ENCODE measurements at places on chromosomes 3 and 15. TPM values are rescaled to one million over a fixed set of nuclear protein-coding genes. Genes with fewer than 3 reads are reported as not detected.
A peak's percentile ranks its signal among the peaks of the same experiment; 100 is the strongest.

SPATA12 gene
- total RNA-seq, result not detected

OR5H14 gene
- total RNA-seq, result not detected

SLC9C1 gene
- not detected for total RNA-seq

NDUFAF3 gene
- 73.3 TPM for total RNA-seq

MCTP2 gene
- total RNA-seq, result 0.07 TPM

DNA sequence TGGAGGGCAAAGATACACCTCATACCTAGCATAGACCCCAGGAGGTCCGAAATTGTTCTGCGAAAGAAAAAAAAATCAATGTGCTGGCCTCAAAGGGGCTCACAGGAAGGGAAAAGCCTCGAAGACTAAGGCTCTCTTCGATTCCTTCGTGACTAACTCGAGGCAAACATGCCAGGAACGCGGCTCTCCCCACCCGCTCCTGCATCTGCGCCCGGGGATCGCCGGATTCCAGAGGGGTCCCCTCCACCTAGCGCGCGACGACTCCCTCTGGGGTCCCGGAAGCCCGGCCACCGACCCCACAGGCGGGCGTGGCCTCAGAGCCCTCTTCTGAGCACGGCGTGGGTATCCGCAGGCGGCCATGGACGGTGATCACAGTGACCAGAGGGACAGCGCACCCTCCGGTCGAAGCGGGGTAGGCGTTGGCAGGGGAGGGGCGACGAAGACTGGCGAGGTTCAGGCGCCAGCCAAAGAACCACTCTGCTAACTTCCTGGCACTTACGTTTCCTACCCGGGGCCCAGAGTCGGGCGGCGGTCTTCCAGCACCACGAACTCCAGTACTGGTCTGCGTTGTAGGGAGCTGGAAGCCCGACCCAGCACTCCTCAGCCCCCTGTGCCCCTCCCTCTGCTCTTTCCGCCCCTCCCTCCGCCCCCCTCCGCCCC, 515 bp upstream of the EIF3J start:
- peaks cover 27% of the 10 kb centered on the region for H3K4me1 ChIP-seq
- H3K27ac ChIP-seq, result peak overlapping the region; percentile 83
- H3K27me3 ChIP-seq, result no peaks in the 10 kb centered on the region

- peaks cover 18% of the 10 kb centered on the region for H3K36me3 ChIP-seq
- no peak overlapping the region for H3K27ac ChIP-seq
- H3K4me3 ChIP-seq, result no peak overlapping the region
- no peaks in the 10 kb centered on the region for H3K4me1 ChIP-seq
Observed at GRCh38 chr15:66456211-66456610, 41.4 kb downstream of the SNAPC5 start.

GRCh38 chr3:46372492-46373359, 2.0 kb downstream of the CCR5 start:
- H3K4me3 ChIP-seq, result no peak overlapping the region
- no peaks in the 10 kb centered on the region for H3K4me1 ChIP-seq
- H3K27me3 ChIP-seq, result peaks cover 52% of the 10 kb centered on the region
- DNase-seq, result no peak

DNA sequence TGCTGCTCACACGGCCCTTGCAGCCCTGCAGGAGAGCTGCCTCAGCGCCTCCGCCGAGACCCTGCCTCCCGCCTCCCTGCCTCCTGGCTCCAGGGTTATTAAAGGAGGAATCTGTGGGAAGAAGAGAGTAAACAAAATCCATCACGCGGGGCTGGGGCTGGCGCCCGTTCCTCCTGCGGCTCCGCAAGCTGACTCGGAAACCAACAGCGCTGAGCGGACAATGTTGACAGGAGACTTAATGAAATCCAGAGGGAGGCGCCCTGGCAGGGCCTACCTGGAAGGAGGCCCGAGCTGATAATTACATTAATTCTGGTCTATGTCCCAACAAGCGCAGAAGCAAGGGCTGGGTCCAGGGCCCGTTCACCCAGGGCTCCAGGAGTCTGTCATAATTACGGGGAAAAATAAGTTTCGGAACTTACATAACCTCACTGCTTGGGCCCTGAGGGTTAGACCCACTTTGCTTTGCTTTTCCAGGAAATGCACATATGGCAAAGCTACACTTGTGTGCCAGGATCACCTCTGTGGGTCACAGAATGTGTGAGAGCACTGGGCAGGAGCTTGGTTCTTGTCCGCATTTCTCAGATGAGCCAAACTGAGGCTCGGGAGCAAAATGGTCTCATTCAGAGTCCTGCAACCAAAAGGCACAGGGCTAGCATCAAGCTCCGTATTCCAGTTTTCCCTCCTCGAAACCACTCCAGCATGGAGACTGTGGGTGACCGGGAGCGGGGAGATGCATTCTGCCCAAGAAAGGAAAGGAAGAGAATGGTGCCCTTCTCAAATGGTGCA, 43.8 kb upstream of the SLC6A6 start:
- no peak overlapping the region for H3K4me3 ChIP-seq
- H3K36me3 ChIP-seq, result no peaks in the 10 kb centered on the region
- H3K27ac ChIP-seq, result no peak overlapping the region
- H3K4me1 ChIP-seq, result peaks cover 5% of the 10 kb centered on the region
- H3K27me3 ChIP-seq, result no peaks in the 10 kb centered on the region

DNA sequence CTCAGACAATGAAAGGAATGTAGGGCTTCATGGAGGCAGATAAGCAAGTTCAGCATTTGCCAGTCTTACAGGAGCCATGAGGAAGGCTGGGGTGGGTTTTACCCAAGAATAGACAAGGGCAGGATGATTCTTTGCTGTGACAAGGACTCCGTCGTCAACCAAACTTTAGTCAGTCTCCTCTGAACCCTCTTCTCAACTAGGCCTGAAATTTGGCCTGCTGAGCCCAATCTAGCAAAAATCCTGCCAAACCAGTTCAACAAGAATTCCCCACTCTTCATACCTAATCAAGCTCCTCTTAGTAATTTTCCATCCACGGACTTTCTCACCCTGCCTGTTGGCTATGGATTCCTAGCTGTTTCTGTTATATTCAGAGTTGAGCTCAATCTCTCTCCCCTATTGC, 280.5 kb downstream of the TBL1XR1 start:
- H3K4me3 ChIP-seq, result no peak overlapping the region
- no peaks in the 10 kb centered on the region for H3K36me3 ChIP-seq
- no peak overlapping the region for H3K27ac ChIP-seq
- peaks cover 4% of the 10 kb centered on the region for H3K27me3 ChIP-seq
- no peaks in the 10 kb centered on the region for H3K4me1 ChIP-seq
- DNase-seq, result no peak

- H3K27me3 ChIP-seq, result peaks cover 5% of the 10 kb centered on the region
- no peak overlapping the region for H3K4me3 ChIP-seq
- no peak overlapping the region for H3K27ac ChIP-seq
Observed at GRCh38 chr15:61083081-61083787, 145.9 kb downstream of the RORA start.

DNA sequence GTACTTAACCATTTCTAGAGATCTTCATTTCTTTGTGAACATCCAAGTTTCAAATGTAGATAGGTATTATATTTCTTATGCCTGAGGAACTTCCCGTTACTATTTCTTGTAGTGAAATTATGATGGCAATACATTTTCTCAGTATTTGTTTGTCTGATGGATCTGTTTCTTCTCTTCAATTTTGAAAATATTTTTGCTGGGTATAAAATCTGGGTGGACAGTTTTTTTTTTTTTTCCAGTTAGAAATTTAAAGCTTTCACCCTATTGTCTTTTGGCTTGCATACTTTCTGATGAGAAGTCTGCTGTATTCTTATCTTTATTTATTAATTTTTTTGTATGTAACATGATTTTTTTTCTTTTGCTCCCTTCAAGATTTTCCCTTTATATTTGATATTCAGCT, 175.8 kb downstream of the SV2B start:
- no peaks in the 10 kb centered on the region for H3K4me1 ChIP-seq
- DNase-seq, result no peak
- H3K4me3 ChIP-seq, result no peak overlapping the region
- no peaks in the 10 kb centered on the region for H3K36me3 ChIP-seq
- no peak overlapping the region for H3K27ac ChIP-seq
- H3K27me3 ChIP-seq, result no peaks in the 10 kb centered on the region

- H3K27ac ChIP-seq, result no peak overlapping the region
- no peaks in the 10 kb centered on the region for H3K4me1 ChIP-seq
- no peak overlapping the region for H3K4me3 ChIP-seq
- DNase-seq, result no peak
Observed at GRCh38 chr15:31954374-31955172, 75.7 kb upstream of the CHRNA7 start.

DNA sequence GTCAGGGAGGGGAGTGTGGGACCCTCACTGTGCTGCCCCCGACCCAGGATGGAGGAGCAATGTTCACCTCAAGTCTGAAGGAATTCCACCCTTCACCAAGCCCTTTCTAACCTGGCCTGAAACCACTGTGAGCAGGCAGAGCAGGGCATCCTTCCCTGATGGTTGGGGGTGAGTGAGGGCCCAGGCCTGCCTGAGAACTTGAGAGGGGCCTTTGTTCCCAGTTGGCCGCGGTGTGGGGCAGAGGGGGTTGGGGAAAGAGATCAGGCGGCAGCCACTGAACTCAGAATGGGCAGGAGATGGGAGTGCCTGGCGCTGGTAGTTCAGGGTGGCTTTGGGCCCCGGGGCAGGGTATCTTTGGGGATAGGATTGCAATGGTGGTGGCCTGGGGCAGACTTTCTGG, 103.5 kb upstream of the RPL32 start:
- H3K4me3 ChIP-seq, result no peak overlapping the region
- DNase-seq, result no peak
- no peaks in the 10 kb centered on the region for H3K27me3 ChIP-seq
- no peak overlapping the region for H3K27ac ChIP-seq
- H3K4me1 ChIP-seq, result peaks cover 75% of the 10 kb centered on the region
- H3K36me3 ChIP-seq, result peaks cover 25% of the 10 kb centered on the region

DNA sequence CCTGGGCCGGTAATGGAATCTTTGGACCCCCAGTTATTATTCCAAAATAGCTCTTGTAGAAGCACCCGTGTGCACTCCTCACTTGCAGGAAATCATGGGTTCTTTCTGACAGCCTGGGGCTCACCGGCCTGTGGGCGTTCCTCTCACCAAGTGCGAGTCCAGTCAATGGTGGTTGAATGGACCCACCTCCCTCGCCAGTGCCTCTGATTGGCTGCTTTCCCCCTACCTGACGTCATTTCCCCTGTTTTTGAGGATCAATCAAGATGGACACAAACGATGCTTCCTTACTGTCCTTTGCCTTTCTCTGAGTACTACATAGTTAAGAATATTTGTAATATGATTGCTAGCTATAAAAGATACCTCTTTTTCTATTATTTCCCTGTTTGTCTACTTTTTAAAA, 18.1 kb downstream of the MOBP start:
- H3K4me3 ChIP-seq, result no peak overlapping the region
- peak; percentile 55 for DNase-seq
- no peaks in the 10 kb centered on the region for H3K36me3 ChIP-seq
- no peak overlapping the region for H3K27ac ChIP-seq
- no peaks in the 10 kb centered on the region for H3K4me1 ChIP-seq

GRCh38 chr15:96005906-96006305, 324.6 kb upstream of the NR2F2 start:
- H3K4me3 ChIP-seq, result no peak overlapping the region
- H3K27me3 ChIP-seq, result no peaks in the 10 kb centered on the region
- DNase-seq, result no peak
